Fibroblast of skin of right biceps (primary cell): ENCODE measurements at places on chromosomes 4 and X.

GRCh38 chr4:38230121-38230801 lies 270.1 kb downstream of the PTTG2 start:
- no peak for DNase-seq

- no peak for DNase-seq
Observed at GRCh38 chr4:18110099-18110498, 88.5 kb upstream of the LCORL start.

- peak; percentile 75 for DNase-seq
Observed at GRCh38 chr4:112075129-112075753, 70.0 kb upstream of the FAM241A start.

GRCh38 chr4:107615809-107616208 lies 104.2 kb downstream of the PAPSS1 start:
- no peak for DNase-seq

DNA sequence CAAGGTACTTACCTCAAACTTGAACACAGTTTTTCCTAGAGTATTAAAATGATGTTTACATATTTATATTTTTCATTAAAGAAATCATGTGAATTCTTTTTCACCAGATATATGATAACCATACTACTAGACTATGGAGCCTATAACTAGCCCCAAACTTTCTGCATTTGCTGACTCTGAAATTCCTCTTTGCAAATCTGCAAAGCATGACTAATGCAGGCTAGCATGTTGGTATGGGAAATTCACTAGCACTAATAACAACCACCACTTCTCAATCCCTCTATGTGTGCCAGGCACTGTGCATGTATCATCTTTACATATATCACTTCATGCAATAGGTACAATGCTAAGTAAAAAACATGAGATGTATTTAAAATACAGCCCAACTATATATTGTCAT lies 51.1 kb downstream of the SLC10A7 start:
- peak; percentile 15 for DNase-seq

DNA sequence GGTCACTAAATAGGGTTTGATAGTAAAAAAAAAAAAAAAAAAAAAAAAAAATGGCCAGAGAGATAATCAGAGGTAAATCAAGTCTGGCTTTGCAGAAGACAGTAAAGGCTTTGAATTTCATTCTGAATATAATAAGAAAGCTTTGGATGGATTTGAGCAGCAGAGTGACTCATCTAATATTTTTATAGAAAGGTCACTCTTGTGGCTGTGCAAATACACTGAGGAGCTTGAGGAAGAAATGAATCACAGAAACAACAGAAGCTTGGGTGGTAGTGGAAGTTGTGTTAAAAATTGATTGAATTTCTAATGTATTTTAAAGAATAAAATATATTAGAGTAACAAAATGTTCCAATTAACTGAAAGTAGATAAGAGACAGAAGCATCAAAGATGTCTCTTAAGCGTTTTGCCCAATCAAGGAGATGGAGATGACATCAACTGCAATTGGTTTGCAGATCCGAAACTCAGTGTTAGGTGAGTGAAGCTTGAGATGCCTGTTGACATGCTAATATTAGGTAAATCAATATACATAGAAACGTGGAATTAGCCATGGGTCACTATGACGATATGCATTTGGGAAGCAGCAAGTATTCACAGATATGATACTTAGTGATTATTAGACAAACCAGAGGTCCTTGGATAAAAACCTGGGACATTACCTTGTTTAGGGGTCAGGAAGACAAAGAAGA lies 280.5 kb downstream of the GPM6A start:
- DNase-seq = peak; percentile 82

DNA sequence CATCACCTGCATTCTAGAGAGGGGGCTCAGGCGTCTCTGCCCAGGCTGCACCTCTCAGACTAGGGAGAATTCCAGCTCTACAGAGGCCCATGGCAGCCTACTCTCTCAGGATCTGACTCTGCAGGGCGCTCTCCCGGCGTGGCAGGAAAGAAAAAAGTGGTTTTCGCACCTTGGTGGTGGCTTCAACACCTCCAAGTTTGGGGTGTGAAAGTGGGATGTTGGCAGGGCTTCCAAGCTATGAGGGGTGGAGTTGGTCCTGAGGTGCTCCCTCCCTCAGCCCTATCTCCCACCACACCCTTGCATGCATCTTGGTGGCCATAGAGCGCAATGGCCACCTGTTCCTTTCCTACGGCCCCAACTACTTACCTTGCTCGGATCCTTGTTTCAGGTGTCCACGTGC lies 166.5 kb downstream of the VSIG4 start:
- no peak for DNase-seq

DNA sequence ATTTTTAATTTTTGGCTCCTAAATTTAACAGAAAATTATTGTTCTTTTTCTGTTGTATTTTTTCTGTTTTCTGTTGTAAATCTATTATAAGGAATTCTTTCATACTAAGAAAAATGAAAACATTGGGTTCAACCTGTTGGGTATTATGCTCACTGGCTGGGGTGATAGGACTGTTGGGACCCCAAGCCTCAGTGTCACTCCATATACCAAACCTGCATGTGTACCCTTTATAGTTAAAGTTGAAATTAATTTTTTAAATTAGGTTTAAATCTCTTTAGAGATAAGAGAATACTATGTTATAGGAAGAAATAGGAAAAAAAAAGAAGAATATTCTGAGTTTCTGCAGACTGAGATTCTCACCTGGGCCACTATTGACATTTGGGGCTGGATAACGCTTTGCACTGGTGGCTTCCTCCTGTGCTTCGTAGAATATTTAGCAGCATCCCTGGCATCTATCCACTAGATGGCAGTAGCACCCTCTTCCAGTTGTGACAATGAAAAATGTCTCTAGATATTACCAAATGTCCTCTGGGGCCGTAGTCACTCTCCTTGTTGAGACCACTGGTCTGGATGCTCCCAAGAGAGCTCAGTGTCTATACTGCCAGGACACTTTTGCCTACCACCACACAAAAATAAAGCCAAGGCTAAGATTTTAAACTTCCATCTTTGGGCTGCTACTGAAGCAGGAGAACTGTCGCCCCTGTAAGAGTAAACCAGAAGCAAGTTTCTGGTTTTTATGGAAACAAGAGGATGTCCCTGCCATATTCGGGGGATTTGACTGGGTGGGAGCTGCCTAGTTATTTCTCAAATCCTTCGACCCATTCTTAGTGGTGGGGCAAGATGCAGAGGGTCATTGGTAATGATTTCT lies 22.4 kb upstream of the CLTRN start:
- DNase-seq = peak; percentile 42

DNA sequence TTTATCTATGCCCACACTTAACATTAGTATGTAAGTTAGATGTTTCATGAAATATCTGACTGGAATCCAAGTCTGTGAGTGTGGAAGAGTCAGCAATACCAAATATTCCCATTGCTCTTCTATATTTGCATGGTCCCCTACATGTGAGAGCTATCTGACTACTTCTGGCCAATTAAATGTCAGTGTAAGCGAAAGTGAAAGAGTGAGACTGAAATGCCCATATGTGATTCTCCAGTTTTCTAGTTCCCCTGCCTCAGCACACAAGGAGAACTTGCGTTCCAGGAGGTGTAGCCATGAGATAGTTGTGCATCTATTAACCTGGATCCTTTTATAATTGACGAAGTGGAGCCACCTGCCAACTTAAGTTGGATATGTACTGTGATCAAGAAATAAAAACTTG lies 50.1 kb upstream of the GLRB start:
- no peak for DNase-seq

- no peak for DNase-seq
Observed at GRCh38 chrX:101605728-101606127, 12.1 kb downstream of the ARMCX6 start.

- no peak for DNase-seq
Observed at GRCh38 chr4:153450544-153450917, 15.6 kb upstream of the TMEM131L start.

GRCh38 chrX:28998609-28999135 lies 411.4 kb downstream of the IL1RAPL1 start:
- DNase-seq = no peak

GRCh38 chr4:129926936-129927335 lies 831.0 kb downstream of the C4orf33 start:
- DNase-seq = peak; percentile 1

DNA sequence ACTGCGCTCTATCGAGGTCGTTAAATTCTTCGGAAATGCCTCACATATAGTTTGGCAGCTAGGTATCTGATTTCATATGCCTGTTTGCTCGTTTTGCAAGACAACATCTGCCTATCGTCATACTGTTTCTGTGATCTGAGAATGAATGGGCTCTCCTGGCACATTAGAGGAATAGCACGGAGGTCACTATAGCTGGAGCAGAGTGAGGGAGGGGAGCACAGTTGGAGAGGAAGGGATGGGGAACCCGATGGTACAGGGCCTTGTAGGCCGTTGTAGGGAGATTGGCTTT lies 552 bp downstream of the IKBKG start:
- DNase-seq = peak; percentile 25

DNA sequence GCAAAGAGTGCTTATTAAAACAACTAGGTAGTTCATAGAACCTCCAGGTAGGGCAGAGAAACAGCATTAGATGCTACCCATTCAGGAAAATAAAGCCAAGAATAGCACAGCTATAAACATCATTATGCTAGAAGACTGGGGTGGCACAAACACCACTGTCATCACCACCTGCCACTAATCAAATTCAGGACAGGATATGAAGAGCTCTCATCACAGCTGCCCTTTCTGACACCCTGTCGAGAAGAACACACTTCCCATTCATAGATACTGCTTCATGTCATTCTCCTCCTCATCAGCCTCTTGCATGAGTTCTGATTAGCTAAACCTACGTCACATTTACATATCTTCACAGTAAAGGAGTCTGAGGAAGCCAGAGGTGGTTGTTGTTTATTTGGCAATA lies 692.3 kb upstream of the HS3ST1 start:
- DNase-seq = no peak

DNA sequence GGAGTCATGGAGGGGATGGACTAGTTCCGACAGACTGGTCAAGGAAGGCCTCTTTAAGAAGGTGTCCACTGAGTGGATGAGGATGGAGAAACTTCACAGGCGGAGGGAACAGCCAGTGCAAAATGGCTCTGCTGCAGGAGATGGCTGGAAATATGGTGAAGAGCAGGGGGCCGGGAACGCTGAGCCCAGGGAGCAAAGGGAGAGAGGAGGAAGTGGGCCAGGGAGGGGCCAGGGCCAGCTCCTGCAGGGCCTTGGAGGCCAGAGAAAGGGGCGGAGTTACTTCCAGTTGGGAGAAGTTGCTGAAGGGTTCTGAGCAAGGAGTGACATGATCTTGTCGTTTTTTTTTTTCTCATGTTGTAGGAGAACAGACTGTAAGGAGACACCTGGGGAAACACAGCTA lies 94.5 kb downstream of the WFS1 start:
- no peak for DNase-seq

- DNase-seq = peak; percentile 17
Observed at GRCh38 chrX:43559644-43560043, 96.5 kb upstream of the MAOA start.

GRCh38 chr4:9762823-9763475 lies 18.5 kb upstream of the DRD5 start:
- DNase-seq = peak; percentile 58

DNA sequence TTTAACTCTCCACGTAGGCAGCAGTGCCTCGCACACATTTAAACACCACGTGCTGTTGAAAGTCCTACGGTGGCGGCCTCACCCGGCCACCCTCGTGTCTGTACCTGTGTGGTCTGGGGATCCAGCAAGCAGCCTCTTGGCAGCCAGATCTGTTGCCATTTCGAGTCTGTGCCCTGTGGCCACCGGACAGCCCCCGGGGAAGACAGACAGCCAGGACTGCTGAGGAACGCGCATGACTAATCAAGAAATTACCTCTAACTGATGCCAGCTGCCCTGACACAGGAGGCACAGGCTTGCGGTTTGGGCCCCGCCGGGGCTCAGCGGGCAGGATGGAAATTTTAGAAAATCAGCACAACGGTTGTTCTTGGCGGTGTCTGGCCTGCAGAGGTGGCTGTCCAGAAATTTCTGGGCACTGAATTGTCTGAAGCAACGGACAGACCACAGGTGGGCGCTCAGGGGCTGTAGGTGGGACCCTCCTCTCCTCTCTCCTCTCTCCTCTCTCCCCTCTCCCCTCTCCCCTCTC lies 15.6 kb upstream of the ASMTL start:
- peak; percentile 50 for DNase-seq

- no peak for DNase-seq
Observed at GRCh38 chrX:129310000-129310399, 213.3 kb downstream of the SMARCA1 start.

DNA sequence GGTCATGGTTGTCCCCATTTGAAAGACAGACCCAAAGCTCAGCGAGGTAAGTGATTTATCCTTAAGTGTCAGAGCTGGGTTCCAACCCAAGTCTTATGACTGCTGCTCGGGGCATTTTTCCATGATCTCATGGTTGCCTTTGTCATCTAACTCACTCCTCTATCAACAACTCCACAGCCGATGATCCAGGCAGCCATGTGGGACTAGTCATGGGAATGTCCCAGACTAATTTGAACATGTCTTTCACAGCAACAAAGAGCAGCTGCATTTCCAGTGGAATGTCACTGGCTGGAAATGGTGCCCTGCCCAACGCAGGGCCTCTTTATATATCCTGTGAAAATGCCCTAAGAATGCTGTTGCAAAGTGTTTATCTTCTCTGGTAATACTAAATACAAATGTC lies 284.8 kb upstream of the PPARGC1A start:
- peak; percentile 8 for DNase-seq

- peak; percentile 38 for DNase-seq
Observed at GRCh38 chrX:74251006-74251930, 52.7 kb upstream of the ZCCHC13 start.

- DNase-seq = no peak
Observed at GRCh38 chr4:8701126-8702019, 108.8 kb downstream of the CPZ start.

- DNase-seq = no peak
Observed at GRCh38 chrX:24150898-24151297, 1.4 kb downstream of the ZFX start.

GRCh38 chr4:40455340-40455902 lies 120.3 kb downstream of the CHRNA9 start:
- DNase-seq = no peak

DNA sequence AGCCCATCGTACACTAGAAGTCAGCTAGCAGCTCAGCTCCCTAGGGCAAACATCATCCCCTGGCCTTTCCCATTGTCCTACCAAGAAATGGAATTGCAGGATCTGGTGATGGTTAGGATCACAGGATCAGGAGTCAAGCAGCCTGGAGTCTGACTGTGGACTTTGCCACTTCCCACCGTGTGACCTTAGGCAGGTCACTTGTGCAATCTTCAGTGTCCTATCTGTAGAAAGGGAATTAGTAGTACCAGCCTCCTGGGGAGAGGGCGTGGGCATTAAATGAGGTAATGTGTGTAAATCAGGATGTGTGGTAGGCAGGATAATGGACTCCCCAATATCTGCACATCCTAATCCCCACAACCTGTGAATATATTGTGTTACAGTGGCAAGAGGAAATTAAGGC lies 38.6 kb upstream of the APLN start:
- DNase-seq = no peak

DNA sequence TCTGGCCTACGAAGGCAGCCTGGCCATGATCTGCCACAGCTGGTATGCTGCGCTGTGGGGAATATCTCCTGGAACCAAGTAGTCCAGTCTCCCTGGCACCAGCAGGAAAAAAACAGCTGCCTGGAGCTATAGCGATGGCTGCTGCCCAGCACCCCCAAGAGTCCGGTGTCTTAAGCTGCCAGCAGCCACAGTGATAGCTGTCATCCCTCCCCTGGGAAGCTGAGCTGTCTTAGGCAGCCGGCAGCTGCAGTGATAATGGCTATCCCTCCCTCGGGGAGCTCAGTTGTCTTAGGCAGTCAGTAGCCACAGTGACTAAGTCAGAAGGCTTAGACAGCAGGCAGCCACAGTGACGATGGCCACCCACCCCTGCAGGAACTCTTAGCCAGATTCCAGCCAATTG lies 205.1 kb downstream of the STPG2 start:
- no peak for DNase-seq

GRCh38 chr4:165606465-165607205 lies 227.8 kb downstream of the CPE start:
- no peak for DNase-seq
